ENCODE measurements at places on chromosomes 1 and 21.

DNA sequence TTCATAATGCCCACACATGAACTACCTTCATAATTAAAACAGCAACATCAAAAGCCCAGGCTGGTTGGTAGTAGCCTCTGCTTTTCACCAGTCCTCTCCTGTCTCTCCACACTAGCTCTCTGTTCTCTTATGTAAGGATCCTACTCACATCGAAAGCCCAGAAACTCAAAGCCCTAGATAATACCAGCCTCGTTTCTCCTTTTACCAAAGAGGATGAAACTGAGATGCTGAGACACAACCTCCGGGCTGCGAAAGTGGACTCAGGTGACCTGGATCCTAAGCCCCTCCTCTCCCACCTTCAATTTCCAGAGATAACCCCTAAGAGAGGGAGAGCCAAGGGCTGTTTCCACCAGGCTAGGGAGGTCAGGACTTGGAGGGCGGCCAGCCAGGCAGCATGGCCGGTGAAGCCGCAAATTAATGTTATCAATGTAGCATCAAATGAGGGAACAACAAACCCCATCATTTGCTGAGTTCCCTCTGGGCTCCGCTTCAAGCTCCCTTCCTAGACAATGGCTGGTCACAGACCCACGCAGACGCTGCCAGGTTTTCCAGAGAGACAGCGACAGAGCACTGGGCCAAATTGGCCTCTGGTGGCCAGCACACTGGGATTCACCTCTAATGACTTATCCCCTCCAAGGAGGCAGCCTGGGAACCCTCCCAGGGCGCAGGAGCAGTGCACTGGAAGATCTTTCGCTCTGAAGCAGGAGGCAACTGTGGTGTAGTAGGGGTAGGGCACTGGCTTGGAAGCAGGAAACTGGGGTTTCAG is 20.7 kb upstream of the STMN1 start:
- DNase-seq = no peak

- DNase-seq = no peak
These were observed 67.7 kb downstream of the MRPL39 start for GRCh38 chr21:25539606-25540005.

GRCh38 chr1:66266756-66267155 is 267.2 kb upstream of the SGIP1 start:
- DNase-seq = no peak

GRCh38 chr1:216055004-216055403 is 368.2 kb downstream of the USH2A start:
- DNase-seq = no peak

DNA sequence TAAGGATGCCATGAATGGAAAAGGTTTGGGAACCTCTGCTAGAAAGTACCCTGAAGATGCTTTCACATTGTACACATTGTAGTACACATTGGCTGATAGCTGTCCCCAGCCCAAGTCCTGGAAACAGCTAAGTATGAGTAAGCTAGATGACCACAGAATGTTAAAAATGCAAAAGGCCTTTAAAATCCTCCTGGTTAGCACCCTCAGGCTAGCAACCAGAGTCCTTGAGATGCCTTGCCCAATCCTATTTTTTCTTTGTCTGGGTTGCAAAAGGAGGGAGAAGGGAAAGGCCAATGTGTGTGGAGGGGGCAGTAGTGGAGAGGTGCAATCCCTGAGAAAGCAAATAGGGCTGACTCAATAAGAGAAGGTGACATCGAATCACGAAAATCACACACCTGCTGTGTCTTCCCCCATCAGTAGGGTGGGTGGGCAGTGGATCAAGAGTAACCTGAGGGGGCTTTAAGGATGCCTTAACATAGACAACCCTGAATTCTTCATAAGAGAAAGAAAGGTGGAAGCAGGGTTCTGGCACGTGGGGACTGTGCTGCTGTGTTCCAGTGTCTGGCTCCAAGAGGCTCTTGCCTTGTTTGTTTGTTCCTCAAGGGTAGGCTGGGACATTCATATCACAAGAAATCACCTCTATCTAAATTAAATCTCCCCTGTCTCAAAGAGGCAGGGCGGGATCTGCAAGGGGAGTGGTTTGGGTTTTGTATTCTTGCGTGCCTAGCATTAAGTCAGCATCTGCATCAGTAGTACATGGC is 266.2 kb upstream of the PLXNA2 start:
- no peak for DNase-seq

GRCh38 chr1:201507360-201507675 is 395 bp upstream of the CSRP1 start:
- no peak for DNase-seq

DNA sequence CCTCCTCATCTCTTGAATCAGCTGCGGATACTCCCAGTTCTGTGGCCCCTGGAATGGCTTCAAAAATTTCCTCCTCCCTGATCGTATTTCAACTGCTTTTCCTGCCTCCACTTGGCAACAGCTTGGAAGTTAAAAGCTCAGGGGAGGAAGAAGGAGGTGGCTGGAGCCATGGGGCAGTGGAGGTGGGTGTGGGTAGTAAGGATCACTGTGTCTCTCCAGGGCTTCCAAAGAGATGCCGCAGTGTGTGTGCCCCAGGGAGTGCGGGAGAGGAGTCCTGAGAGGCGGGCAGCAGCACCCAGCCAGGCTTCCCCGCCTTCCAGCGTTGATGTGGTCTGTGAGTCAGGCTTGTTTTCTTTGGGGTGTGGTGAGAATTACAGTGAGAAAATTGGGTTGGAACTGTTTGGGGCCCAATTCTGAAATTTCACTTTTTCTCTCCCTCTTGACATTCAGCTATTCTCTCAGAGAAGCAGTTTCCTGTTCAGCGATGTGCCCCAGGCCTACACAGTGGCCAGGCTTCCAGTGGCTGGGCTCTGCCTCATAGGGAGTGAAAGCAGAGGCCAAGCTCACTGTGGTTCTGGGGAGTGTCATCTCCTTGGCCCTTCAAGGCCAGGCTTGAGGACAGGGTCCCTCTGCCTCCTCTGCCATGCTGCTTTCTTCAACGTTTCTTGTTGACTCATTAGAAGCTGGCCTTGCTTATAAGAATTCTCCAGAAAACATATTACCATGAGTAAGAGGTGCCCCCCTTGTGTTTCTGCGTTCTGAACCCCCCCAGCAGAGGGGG is 69.0 kb downstream of the PGM1 start:
- no peak for DNase-seq

GRCh38 chr1:236354330-236355147 is 39.5 kb upstream of the EDARADD start:
- DNase-seq = no peak

DNA sequence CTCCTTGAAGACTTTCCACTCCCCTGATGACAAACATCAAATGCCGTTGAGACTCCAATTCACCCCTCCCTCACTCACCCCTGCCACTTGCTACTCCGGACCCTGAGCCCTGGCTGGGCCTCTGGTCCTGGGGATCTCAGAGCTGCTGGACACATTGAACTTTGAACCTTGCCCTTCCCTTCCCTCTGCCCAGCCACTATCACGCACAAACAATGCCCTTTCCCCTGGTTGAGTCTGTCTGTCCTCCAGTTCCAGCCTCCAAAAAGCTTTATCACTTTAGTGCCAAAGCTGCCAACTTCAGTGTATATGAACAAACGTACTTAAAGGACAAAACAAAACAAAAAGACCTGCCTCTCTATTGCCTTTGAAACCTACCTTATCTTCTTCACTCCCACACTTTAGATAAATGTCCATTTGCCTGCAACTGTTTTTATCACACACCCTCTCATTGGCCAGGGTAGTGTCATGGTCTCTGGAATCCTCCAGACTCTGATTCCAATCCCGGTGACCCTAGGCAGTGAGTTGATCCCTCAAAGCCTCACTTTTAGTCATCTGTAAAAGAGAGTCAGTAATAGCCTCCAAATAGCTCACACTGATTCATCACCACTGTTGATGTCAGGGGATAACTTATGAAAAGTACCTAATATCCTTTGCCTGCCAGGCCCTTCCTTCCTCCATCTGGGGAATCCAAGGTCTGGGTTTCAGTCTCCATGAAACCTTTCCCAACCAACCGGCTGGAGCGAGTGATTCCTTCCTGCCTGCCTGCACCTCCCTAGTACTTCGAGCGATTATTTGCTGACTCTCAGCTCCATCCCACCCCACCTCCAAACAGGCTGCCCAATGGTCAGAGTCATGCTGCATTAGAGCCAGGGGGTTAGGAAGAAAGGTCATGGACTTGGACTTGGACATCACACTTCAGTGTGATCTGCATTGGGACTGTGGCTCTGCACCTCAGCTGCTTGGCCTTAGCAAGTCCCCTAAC is 15.9 kb upstream of the SPOCD1 start:
- DNase-seq = no peak

GRCh38 chr1:54969879-54970278 is 10.5 kb upstream of the TMEM61 start:
- no peak for DNase-seq

DNA sequence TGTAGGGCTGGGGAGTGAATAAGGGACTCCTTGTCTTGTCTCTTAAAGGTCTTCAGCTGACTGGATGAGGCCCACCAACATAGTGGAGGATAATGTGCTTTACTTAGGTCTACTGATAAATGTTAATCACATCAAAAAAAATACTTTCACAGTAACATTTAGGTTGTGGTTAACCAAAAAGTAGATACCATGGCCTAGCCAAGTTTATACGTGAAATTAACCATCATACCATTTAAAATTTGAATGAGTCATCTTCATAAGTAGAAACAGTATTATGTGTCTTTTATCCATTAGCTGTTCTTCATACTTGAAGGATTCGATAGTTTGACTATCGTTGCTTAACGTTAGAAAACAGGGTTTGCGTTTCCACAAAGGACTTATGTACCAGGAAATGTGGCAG is 80.9 kb downstream of the MTR start:
- no peak for DNase-seq

GRCh38 chr1:153639280-153639679 is 5.4 kb downstream of the CHTOP start:
- DNase-seq = no peak

DNA sequence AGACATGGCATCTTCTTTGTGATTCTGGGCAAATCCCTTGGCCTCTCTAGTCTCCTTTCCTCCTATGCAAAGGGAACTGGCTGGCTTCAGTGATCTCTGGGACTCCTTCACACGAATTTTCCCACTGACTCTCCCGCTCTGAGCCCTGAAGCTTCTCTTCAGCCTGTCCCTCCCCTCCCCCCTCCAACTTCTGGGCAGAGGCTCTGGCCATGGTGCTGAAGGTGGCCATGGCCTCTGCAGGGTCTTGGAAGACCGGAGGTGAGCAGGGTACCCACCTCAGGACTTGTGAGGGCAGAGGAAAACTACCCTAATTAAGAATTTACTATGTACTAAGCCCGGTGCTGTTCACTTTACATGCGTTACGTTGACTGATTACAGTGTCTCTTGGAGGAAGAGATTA is 29.4 kb upstream of the POU3F1 start:
- no peak for DNase-seq
